ENCODE measurements at places on chromosomes 3 and 15.

- no peak for DNase-seq
These were observed 901.1 kb downstream of the TBL1XR1 start for GRCh38 chr3:176296066-176296597.

DNA sequence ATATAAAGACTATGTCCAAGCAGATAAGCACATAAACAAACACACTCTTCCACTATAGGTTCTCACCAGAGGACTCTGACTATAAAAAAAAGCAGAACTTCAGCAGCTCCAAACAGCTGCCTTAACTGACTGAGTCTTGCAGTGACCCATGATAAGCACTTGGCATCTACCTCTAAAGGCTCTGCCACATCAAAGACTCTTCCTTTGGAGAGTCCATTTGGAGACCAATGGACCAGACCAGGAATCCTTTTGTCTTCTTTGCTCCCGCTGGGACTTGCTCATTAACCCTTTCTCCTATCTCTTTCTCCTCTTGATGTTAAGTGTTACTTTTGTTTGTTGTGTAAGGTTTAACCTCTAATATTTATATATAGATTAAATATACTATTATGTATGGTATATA, 424.1 kb downstream of the RSL24D1 start:
- no peak for DNase-seq

GRCh38 chr15:88992216-88992615, 79.0 kb upstream of the MFGE8 start:
- DNase-seq, result no peak

DNA sequence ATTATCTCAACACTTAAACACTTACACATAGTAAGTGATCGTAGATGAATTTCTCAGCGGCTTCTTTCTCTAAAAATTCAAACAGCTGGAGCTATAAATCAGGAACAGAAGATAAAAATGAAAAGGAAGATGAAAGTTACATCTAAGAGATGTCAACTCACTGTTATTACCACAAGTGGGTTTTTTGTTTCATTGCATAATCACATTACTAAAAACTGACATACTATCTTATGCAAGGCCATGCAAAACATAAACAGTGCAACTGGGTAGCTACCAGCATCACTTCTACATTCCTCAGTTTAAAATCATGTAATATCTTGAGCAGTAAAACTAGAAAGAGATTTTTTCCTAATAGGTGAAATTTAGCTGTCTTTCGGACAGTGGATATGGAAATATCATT, 14.9 kb downstream of the MINDY4B start:
- no peak for DNase-seq

- DNase-seq, result no peak
These were observed 36.2 kb upstream of the FLNB start for GRCh38 chr3:57971975-57972374.

- DNase-seq, result no peak
These were observed 3.8 kb upstream of the KCNMB2 start for GRCh38 chr3:178532476-178532875.

DNA sequence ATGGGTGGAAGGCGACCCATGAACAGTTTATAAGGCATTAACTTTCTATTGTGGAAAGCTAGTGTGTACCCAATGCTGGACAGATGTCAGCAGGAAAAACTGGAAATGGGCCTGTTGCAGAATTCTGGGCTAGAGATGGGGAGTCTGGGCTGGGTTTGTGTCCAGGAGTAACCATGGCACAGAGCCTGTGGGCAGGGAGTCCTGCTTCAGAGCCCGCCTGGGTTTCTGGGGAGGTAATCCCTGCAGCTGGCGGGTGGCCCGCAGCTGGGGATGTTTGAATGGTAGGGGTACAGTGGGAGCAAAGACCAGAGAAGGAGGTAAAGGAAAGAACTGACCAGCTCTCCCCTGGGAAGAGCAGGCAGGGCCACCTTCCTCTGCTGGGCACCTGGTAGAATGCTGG, 25.7 kb downstream of the ACAA1 start:
- DNase-seq, result no peak

DNA sequence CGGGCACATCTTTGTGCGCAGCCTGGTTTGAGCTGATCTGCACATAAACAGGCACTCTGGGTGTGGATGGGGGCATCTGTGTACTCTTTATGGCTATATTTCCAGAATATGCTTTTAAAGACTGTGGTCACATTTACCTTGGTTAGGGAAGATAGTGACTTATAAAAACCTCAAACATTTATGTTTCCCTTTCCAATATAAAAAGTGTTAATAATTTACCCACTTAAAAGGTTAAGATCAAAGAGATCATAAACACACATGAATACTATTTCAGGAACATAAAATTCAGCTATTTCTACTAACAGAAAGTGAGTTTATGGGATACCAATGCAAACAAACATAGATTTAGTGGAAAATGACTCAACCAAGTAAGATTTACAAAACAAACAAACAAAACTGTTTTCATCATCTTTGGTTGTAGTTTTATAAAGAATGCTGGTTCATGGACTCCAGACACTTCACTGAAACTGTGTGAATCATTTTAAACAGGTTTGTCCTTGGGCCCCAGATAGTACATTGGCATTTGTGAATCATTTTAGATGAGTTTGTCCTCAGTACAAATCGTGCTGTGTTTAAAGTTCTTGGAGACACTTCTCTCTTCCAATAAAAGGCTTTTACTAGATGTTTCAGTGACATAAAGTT, 253.5 kb upstream of the CTDSPL start:
- DNase-seq, result no peak

- DNase-seq, result no peak
These were observed 227.1 kb downstream of the SI start for GRCh38 chr3:164851204-164851603.

DNA sequence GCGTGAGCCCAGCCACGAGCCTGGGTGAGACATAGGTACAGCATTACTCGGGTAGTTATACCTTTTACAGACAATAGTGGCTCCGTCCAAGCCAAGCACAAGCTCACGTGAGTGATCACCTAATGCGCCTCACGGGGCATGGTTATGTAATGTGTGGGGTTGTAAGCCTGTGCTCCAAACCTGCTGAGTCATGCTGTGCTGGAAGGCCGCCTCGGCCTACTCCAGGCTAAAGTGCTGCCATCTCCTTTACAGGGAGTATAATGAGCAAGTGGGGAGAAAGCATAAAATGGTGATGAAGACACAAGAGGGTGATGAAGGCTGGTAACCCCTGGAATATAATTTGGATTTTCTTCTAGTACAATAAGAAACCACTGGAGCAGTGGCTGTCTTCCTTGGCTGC, 175.8 kb upstream of the STT3B start:
- DNase-seq, result peak; percentile 63

GRCh38 chr15:86744198-86744780, 664.6 kb downstream of the AGBL1 start:
- DNase-seq, result no peak

DNA sequence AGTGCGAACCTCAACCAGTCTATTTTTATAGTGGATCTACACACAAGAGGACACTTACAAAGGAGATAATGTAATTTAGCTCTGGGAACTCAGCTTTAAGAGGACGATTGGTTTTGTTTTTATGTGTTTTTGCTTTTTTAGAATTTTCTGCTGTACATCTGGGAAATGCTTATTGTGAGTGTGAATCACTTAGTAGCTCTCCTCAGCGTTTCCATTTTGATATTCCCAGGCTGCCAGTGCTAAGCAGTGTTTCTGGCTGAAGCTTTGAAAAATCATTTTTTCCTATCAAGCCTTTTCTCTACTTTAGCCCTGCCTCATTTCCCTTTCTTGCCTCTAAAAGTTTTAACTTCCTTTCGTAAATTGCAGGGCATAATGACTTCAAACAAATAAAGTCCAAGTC, 117.9 kb downstream of the RBMS3 start:
- DNase-seq, result no peak

- DNase-seq, result no peak
These were observed 155.7 kb downstream of the KLF13 start for GRCh38 chr15:31482122-31482922.

GRCh38 chr15:93800805-93801204, 430.6 kb upstream of the MCTP2 start:
- DNase-seq, result no peak

DNA sequence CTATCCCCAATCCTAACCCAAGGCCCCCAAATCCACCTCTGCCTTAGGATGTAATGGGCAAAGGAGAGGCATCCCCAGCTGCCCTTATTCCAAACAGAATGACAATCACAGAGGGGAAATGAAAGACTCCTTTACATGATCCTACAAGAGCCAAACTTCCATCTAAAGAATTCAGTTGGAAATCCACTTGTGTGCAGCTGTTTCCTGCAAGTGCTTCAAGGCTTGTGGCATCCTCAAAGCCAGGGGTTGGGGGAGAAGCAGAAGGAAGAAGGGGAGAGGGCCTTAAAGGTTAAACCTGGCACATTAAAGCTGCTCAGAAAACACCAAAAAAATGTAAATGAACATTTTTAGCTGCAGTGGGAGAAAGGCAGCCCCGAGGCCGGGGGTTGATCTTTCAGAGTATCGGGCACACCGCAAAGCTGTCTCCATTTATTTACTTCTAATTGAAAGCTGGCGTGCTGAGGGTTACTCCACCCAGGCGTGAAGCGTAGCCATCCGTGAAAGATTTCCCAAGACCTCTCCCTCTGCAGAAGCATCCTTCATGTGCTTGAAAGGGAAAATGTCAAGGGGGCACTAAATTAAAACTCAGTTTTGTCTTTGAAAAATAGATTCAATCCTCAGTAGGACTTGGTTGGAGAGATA, 217.8 kb downstream of the SHQ1 start:
- no peak for DNase-seq

DNA sequence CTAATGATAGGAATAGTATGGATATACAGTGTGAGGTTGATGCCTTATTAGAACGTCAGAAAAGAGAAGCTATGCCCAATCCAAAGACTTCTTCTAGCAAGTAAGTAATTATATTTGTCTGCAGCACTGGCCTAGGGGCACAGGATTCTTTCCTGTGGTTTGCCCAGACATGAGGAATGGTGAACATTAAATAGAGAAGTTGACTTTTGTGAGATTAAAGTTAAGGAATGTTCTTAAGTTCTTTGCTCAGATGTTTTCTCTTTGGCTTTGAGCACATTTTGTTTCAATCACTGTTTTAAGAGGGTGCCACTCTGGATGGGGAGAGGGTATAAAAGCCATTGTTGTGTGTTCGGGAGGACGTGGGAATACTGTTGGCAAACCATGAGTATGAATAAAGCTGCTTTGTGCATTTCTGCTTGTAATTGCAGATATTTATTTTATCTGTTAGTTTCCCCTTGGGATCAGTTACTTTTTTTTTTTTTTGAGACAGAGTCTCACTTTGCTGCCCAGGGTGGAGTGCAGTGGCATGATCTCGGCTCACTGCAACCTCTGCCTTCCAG, 8.3 kb downstream of the KIF23 start:
- DNase-seq, result no peak

- no peak for DNase-seq
These were observed 326.4 kb upstream of the IGF1R start for GRCh38 chr15:98321896-98322295.

- no peak for DNase-seq
These were observed 229.1 kb upstream of the IGF1R start for GRCh38 chr15:98419173-98419780.

- DNase-seq, result no peak
These were observed 584.5 kb downstream of the NAALADL2 start for GRCh38 chr3:175443682-175444081.

DNA sequence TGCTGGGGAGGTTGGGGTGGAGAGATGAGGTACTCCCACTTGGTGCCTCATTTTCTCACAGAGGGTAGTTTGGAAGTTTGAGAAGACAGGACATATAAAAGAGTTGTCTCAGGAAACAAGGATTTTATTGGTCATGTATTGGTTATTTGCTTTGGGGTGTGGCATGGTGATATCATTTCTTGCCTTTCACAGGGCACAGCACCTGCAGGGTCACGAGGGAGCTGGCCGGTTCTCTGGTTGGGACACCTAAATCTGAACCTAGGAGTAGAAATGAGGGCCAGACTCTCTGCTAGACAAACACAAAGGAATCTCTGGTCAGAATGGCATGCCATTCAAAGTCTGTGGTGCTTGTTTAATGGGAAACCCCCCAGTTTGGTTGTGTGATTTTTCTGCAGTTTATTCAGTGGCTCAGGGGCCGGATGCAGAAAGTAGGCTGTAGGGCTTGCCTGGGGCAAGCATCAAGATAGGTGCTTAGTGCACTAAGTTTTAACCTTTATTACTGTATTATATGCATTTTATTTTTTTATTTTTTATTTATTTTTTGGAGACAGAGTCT, 237.7 kb upstream of the EIF1B start:
- no peak for DNase-seq

DNA sequence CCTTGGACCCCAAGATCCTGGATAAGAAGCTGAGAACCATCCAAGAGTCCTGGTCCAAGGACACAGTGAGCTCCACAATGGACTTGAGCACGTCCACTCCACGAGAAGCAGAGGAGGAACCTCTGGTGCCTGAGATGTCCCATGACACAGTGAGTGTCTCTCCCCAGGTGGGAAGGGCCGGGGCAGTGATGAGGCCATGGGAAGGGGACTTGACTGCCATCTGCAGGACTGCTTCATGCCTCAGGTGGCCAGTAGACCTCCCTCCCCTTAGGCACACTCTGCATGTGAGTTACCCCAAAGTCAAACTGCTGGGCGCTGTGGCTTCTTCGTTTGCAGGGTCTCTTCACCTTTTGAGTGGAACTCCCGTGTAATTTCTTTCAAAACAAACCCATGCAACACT, 59.7 kb downstream of the CCDC33 start:
- DNase-seq, result no peak

DNA sequence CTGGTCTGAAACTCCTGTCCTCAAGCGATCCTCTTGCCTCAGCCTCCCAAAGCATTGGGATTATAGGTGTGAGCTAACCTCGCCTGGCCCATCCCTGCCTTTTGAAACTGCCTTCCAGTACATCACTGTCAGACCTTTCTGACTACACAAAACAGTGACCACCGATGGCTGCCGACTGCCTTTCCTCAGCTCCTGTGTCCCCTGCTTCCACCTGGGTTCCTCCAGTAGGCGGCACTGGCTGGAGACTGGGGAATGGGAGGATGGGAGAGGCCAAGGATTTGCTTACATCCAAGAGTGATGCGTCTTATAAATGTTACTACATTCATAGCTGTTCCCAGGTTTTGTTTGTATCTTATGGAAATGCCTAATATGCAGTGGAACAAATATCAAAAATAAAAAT, 242.8 kb downstream of the BBX start:
- DNase-seq, result no peak

DNA sequence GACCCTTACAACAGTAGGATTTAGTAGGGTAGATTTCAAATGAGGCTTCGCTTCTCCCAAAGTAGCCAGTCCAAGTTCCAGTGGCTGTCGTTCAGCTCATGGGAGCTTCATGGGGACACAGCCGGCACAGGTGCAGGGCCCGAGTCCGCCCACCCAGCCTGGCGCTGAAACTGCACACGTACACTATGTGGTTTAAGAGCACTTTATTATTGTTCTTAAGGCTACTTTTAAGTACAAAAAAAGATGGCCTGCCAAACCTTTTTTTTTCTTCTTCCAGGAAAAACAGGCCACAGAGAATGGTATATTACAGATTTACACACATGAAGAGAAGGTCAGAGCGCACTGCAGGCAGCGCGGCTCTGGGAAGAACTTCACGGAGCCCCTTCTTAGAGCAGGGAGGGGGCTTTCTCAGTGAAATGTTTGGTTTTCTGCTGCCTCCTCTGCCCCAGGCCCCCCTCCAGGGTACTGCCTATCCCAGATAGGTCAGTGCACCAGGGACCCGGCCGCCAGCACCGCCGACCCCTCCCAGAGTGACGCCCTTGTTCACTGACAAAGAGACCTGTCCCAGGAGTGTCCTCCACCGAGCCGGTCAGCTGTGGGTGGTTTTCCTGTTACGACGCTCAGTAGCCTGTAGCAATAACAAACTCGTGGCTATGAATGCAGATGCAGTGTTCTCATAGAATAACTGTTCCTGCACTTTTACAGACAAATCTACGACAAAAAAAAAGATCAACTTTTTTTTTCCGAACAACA, 87.7 kb downstream of the VGLL4 start:
- no peak for DNase-seq
